ENCODE measurements at places on chromosomes 11 and 22.

GRCh38 chr22:19479355-19480172 is at the start of gene CDC45:
TSS of gene CDC45 (plus strand) at chr22:19479920. CDS start at chr22:19479969, 49 bp downstream.
- peak; percentile 99 for DNase-seq

DNA sequence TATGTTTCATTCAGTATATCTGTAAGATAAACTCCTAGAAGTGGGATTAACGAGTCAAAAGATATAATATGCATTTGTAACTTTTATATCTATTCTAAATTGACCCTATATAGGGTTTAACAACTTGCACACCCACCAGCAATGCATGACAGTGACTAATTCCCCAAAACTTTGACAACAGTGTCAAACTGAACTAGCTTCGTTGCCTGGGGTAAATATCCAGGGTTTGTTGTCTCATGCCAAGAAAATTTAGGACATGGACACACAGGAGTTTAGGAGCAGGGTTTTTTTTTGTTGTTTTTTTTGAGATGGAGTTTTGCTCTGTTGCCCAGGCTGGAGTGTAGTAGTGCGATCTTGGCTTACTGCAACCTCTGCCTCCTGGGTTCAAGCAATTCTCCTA is 5.1 kb downstream of the SNU13 start:
- DNase-seq: peak; percentile 88

GRCh38 chr11:64084951-64085710 is 49.4 kb downstream of the FLRT1 start:
- no peak for DNase-seq

DNA sequence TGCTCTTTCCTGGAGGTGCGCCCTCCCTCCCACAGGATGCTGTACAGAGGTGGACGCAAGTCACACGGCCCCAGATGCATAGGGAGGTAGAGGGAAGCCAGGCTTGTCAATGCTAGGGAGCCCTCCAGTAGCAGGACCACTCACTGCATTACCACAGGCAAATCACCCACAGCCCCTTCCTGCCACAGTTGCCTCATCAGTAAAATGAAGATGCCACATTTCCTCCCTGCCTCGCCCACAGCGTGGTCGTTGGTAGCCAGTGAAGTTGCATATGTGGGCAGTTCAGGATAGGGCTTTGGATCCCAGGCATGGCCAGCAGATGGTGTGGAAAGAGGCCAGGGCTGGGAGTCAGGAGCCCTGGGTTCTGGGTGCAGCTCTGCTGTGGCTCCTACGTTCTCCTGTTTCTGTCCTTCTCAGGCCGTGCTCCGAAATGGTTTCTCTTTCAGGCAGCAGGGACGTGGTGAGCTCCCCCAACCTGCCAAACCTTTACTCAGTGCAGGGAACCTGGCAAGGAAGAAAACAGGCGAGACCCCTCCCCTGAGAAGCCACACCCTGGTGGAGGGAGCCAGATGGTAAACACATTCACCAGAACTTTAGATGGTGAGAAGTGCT is 22.6 kb downstream of the DAGLA start:
- no peak for DNase-seq

DNA sequence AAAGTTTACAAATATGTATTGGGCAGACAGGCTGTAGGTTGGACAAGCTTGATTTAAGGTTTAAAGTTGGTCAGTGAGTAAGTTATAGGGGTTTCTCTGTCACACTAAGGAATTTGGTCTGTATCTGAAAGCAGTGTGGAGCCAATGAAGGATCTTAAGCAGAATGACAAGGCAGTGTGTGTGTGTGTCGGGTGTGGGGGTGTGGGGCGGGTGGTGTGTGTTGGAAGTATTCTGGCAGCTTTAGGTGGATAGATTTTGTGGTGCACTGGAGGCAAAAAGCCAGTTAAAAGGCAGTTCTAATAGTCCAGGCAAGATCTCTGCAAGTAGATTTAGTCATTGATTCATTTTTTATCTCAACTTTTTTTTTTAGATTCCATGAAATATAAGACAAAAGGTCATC is 1006.8 kb upstream of the CCDC90B start:
- no peak for DNase-seq

GRCh38 chr22:43345356-43345755 is 2.2 kb upstream of the SCUBE1 start:
- DNase-seq: no peak

- peak; percentile 74 for DNase-seq
Measured at GRCh38 chr11:26930518-26931247, 63.2 kb upstream of the FIBIN start.

GRCh38 chr11:31799435-31800397 is 11.4 kb downstream of the PAX6 start:
- DNase-seq: no peak

DNA sequence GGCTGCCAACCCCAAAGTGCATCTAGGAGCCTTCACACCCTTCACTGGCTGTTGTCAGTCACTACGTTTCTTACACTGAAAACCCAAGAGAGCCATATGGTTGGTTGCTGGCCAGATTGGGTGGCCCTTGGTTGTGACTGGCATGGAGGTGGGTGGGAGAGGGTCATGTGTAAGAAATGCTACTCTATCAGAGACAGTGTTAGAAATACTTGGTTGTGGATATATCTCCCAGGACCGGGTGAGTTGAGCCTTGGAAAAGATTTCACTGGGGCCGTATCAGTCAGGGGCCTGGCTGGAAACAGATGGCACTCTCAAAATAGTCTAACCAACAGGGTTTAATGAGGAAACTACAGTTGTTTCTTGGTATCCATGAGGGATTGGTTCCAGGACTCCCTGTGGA is 15.2 kb downstream of the ENDOD1 start:
- no peak for DNase-seq

GRCh38 chr11:79352349-79352703 is 88.5 kb downstream of the TENM4 start:
- DNase-seq: no peak

- no peak for DNase-seq
Measured at GRCh38 chr11:8298801-8299786, 35.4 kb upstream of the LMO1 start.

DNA sequence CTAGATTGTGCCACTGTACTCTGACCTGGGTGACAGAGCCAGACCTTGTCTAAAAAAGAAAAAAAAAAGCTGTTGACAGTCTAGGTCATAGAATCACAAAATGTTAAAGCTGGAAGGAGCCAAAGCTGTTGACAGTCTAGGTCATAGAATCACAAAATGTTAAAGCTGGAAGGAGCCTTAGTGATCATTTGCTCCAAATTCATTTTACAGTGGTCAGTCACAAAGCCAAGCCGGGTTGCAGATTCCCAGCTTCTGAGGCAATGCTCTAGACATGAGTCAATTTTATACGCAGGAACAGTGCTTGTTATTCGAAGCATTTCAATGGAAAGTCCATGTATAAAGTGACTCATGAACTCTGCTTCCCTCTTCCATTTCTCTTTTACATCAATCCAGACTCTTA is 47.4 kb downstream of the SYT13 start:
- peak; percentile 68 for DNase-seq

GRCh38 chr11:113247966-113248365 is 66.4 kb upstream of the TTC12 start:
- no peak for DNase-seq

DNA sequence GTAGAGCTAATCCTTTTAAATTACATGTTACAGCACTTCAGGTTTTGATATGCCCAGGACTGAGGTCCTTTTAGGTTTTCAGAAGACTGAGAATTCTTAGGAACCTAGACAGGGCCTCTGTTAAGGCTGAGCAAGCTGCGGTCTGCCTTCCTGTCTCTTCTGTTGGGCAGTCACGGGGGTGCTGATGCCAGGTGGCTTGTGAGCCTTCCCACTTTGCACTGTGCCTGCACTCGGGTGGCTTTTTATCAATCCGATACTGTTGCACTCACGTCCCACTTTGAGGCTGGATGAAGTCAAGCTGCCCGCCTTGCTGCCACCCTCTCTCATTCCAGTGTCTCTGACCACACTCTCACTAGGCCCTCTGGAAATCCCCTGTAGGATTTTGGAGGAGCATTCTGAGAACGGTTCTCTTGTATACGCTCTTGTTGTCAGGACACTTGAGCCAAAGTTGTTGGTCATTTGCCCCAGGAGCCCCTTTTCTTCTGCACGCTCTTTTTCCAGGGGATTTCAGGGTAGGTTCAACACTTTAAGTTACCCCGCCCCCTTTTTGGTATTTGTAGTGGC is 141.8 kb downstream of the TEAD1 start:
- DNase-seq: no peak

GRCh38 chr22:22691055-22691454 is 46.6 kb downstream of the GGTLC2 start:
- DNase-seq: no peak

DNA sequence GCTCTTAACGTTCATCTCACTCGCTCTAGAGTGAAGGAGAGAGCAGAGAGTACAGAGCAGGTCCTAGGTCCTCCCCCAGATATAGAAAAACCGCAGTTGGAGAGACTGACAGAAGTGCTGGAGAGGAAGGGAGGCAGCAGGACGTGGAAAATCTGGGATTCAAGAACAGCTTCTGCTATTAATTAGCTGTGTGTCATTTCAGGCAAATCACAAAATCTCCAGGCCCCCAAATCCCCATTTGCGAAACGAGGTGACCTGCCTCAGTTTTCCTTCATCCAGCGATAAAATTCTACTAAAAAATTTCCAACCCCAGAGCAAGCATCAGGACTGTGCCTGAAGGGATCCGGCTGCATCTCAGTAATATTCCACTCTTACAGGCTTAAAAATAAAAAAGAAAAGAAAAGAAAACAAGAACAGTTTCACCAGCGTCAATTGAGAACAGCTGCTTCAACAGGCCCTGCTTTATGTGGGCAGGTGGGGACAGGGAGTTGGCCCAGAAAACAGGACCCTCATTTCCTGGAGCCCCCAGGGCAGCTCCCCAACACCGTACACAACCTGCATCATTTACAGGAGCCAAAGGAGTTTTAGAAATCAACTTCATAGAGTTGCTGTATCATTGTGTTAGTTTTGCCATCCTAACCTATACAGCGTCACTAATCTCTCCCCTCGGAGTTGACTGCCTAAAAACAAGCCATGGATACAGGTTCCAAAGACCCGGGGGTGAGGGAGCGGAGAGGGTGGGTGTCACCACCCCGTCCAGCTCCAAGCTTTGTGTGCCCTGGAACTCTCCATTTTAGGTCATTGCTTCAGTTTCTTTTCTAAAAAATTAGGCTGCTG is 2.3 kb upstream of the MALAT1 start:
- peak; percentile 83 for DNase-seq

- no peak for DNase-seq
Measured at GRCh38 chr11:82210011-82210410, 523.7 kb downstream of the FAM181B start.

DNA sequence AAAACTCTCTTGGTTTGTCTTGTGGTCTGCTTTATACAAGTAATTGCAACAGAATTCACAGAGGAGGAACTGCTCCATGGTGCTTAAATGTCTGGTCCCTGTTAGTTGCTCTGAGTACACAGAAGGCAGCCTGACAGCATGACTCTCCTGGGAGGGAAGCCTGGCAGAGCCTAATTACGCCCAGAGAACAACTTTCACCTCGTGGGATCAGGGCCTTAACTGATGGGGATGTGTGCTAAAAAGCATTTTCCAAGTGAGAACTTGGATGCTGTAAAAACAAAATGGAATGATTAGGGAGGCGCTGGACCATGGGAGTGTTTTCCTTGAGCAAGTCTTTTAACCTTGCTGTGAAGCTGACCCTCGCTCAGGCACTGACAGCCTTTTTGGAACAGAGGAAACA is 154.0 kb upstream of the TENM4 start:
- no peak for DNase-seq

DNA sequence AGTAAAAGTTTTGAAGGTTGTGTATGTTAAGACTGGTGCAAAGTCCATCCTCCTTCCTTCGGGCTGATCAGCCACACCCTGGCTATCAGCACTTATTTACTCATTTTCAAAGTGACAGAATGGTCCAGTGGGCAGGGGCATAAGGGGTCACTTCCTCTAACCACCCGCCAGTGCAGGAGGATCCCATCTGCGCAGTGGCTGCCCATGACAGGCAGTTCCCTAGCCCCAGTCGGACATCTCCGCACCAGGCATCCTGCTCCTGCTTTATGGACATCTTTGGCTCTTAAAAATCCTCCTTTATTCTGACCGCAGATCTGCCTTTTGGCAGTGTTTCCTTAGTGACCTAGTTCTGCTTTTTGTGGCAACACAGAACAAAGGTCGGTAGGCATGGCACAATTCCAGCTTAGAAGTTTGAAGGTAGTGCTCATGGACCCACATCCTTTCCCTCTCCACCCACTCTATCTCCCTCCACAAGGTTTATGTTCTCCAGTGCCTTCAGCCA is 55.9 kb downstream of the BMAL1 start:
- DNase-seq: no peak

- no peak for DNase-seq
Measured at GRCh38 chr11:82085493-82085892, 648.2 kb downstream of the FAM181B start.

DNA sequence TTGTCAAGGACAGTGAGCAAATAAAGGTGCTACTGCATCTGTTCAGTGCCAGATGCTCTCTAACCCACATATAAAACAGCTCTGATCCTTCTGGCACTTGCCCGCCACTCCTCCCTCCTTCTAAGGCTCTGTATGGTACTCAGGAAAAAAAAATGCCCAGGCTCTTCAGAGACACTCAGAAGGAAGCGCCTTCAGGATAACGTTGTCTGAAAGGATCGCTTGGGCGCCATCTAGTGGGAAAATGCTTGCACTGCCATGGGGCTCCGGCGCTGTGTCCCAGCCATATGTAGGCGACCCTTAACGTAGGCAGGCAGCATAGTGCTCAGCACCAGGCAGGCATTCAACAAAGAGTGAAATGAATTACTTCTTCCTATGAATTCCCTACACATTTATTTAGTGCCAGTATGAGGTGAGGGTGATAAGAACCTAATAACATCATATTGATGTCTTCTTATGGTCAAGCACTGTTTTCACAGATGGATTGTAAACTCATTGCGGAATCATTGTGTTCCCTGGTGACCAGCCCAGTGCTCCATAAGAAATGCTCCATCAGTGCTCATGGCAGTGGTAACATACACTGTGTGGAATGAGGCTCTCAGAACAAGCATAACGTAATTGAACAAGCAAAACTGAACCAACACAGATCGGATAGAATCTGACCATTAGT is 39.6 kb downstream of the PAMR1 start:
- peak; percentile 83 for DNase-seq

GRCh38 chr22:33347002-33347401 is 288.8 kb upstream of the SYN3 start:
- DNase-seq: no peak

DNA sequence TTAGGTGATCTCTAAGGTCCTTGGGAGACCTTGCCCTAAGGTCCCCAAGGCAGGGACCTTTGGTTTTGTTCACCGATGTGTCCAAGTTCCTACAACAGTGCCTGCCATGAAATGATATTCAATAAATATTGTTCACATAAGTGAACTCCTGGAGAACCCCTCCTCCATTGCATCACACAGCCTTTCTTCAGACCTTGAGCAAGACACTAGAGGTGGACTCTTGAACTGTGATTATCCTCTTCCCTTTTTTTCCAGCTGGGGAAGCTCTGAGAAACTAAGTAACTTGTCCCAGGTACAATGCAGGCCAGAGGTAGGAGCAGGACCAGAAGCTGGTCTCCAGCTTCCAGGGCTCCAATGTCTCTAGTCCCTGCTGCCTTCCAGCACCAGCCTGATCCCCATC is 76.6 kb upstream of the LMO1 start:
- DNase-seq: no peak

DNA sequence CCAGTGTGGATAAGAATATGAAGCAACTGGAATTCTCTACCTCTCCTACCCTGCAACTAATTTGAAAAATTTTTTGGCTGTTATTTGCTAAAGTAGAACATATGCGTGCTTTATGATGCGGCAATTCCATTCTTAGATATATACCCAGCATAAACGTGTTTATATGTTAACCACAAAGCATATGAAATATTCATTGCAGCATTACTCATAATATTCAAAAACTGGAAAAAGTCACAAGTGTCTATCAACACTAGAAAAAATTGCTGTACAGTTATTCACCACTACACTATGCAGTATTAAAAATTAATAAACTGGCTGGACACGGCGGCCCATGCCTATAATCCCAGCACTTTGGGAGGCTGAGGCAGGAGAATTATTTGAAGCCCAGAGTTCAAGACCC is 226.4 kb downstream of the LUZP2 start:
- no peak for DNase-seq
